Tibial nerve (tissue), 4 donors: ENCODE measurements at places on chromosomes 16 and 17. TPM values are rescaled to one million over a fixed set of nuclear protein-coding genes. Genes with fewer than 3 reads are reported as not detected.

KREMEN2 gene
- total RNA-seq = not detected

NLRC5 gene
- total RNA-seq = 38.7 TPM

RND2 gene
- 0.59 TPM for total RNA-seq

TSR3 gene
- 106 TPM for total RNA-seq

RNF112 gene
- total RNA-seq = 0.44 TPM

FBXO39 gene
- total RNA-seq = 0.21 TPM

CSH1 gene
- total RNA-seq = not detected

TBC1D3H gene
- total RNA-seq = not detected

KRT16 gene
- total RNA-seq = 12.6 TPM

GRCh38 chr16:29678691-29679267, at the start of gene QPRT:
Gene QPRT (plus strand): TSS chr16:29679180. CDS start chr16:29679198, 18 bp downstream.
- no peak for DNase-seq

- DNase-seq = peak; percentile 25
Observed at GRCh38 chr17:50661795-50662391, 27.2 kb downstream of the ABCC3 start.

DNA sequence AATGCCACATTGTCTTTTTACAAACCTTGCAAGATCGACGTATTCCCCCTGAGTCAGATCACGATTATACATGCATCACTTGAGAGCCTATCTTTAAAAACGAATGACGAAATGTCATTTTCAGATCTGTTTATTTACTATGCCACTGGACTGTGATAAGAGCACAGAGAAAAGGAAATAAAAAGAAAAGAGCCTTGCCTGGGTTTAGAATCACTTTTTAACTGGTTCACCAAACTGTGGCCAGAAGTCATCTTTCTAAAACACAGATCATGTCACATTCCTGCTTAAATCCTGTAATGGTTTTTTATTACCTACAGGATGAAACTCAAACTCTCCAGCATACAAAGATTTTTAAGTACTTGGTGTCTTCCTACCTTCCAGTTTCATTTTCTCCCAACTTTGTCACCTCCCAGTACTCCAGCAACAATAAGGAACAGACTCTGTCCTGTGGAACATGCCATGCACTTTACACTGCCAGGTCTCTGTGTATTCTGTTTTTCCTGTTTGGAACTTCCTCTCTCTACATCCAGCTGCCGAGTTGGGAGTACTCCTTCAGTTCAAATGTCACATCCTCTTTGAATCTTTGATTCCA, 91.5 kb downstream of the SNX11 start:
- no peak for DNase-seq

DNA sequence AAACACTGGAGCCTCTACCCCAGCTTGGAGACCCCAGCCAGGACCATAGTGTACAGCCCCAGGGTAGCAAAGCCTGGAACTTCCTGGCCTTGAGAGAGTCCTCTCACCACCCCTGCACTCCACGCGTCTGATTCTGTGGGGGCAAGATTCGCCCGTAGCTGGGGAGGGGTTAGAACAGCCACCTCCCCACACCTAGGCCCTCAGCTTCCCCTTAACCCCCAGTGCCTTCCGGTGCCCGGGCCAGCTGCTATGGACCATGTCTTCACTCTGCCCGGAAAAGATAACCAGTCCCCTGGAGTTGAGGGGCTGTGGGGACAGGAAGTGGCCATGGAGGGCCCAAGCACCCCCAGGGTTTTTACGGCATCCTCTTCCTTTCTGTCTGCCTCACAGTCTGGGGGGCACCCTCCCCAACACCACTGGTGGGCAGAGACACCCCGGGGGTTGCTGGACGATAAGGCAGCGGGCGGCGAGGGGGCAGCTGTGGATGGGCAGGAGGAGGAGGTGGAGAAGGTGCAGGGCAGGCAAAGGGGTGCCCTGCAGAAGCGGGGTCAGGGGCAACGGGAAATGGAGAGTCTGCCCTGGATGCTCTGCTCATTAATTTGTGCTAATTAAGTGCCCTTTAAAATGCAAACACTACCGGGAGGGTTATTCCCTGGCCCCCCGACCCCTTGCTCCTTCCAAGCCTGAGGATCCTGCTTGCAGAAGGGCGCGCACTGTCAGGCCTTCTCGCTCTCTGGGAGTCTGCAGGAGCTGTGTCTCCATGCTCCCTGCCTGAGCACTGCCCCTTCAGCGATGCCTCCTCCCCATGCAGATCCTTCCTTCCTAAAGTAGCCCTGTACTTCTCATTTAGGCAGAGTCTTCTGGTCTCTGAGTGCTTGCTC, 2.4 kb downstream of the PRSS27 start:
- DNase-seq = no peak

DNA sequence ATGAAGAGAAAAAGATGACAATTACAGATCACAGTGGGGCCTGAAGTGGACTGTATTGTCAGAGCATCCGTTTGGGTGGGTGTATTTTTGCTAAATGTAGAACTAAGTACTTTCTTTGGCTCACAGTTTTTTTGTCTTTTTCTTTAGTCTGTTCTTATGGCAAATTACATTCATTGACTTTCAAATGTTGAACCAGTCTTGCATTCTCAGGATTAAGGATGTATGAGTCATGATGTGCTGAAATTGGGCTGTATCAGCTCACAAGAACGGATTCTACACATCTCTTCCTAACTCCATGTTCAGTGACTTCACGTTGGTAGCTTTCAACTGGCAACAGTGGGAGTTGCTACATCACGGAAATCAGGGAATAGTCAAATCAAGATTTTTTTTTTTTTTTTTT, 66.5 kb downstream of the TEX2 start:
- DNase-seq = no peak

DNA sequence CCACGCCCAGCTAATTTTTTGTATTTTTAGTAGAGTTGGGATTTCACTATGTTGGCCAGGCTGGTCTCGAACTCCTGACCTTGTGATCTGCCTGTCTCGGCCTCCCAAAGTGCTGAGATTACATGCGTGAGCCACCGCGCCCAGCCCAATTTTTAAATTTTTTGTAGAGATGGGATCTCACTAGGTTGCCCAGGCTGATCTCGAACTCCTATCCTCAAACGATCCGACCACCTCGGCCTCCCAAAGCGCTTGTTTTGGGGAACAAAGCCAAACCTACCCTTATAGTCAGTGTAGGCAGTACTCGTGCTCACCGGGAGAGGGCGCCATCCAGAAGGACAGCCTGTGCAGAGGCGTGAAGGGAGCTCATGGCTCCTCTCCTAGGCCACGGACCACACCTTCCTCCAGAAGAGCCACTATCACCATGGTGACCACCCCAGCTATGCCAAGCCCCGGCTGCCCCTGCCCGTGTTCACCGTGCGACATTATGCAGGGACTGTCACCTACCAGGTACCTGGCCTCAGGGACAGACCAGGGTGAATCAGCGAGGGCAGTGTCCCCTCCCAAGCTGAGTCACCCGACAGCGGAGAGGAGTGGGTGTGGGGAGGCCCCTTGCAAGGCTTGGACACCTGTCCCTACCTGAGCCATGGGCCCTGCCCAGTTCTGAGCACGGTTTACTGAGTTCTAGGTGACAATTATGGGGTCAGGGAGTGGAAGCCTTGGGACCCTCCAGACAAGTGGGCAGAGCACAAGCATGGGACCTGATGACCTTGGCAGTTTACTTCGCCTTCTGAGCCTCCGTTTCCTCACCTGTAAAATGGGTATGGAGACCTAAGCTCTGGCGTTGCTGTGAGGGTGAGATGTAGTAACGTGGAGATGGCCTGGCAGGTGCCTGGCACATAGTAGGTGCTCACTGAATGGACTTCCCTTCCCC, 13.7 kb downstream of the MYO15B start:
- peak; percentile 47 for DNase-seq

- DNase-seq = no peak
Observed at GRCh38 chr17:49076573-49077384, 55.8 kb upstream of the B4GALNT2 start.

- no peak for DNase-seq
Observed at GRCh38 chr17:77217566-77217965, 76.8 kb downstream of the SEC14L1 start.

DNA sequence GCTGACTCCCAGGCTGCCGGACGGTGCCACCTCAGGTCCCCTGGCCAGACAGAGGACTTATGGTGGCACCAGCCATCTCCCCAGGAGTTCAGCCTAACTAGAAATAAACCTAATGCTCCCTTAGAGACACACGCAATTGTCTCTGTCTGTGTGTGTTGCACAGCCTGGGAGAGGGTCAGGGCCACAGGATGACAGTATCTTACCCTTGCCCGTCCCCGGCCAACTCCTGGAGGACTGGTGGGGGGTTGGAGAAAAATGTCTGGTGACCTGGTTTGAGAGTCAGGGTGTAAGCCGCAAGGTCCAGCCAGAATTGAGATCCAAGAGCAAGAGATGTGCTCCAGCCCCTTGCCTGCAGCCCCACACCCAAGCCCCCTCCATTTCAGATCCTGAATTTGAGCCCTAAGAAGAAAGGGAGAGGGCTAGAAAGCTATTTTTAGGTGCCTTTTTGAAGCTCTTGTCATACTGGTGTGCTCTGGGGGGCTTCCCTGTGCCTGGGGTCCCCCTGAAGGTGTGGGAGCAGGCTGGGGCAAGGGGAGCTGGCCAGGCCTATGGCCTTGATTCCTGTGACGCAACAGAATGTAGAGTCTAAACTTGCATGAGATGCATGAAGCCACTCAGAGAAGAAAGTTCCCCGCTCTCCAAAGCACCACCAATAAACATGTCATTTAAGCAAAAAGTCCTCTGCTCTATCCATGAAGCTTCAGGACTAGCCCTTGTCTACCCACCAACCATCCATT, 12.9 kb downstream of the ZNF319 start:
- no peak for DNase-seq

DNA sequence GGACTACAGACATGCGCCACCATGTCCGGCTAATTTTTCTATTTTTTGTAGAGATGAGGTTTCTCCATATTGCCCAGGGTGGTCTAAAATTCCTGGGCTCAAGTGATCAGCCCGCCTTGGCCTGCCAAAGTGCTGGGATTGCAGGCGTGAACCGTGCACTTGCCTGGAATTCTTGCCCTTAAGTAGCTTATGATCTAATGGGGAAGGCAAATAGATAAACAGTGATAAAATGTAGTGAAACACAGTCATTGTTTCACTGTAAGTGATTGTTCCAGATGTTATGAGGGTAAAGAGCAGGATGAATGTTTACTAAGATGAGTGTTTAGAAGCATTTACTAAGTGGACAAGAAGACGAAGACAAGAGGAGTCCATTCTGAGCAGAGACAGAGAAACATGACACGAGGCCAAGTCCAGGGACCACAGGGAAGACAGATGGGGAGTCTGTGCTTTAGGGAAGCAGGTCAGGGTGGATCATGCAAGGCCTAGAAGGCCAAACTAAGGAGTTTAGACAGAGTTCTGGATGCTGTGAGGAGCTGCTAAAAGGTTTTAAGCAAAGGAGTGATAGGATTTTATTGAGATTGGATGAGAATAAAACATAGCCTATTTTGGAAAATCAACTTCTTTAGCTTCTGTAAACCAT, 36.9 kb downstream of the YPEL2 start:
- DNase-seq = no peak

DNA sequence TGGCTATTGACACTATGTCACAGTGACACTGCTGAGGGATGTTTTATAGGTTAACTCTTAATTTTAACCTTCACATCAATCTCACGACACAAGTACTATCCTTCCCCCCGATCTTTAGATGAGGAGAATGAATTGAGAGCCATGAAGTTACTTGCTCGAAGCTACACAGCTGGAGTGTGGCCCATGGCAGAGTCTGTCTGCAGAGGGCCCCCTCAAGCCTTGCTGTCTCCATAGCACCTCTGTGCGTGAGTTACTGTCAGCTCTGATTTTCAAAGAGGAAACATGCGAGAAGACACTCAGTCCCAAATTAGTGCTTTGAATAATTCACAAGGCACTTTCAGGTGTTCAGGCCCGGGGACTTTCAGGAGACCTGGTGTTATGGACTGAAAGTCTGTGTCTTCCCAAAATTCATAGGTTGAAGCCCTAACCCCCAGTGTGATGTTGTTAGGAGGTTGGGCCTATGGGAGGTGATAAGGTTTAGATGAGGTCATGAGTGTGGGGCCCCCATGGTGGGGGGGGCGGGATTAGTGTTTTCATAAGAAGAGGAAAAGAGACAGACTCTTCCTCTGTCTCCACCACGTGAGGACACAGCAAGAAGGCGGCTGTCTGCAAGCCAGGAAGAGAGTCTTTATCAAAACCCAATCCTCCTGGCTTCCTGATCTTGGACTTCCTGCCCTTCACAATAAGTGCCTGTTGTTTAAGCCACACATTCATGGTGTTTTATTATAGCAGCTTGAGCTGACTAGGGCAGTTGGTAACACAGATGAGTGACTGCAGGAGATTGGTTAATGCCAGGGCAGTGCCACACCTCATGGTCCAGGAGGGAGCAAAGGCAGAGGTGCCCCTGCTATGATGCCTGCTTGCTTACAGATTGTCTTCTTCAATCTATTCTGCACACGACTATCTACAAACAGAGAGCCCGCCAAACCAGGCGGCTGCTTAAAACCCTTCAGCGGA, 281.8 kb downstream of the HAPSTR1 start:
- no peak for DNase-seq

DNA sequence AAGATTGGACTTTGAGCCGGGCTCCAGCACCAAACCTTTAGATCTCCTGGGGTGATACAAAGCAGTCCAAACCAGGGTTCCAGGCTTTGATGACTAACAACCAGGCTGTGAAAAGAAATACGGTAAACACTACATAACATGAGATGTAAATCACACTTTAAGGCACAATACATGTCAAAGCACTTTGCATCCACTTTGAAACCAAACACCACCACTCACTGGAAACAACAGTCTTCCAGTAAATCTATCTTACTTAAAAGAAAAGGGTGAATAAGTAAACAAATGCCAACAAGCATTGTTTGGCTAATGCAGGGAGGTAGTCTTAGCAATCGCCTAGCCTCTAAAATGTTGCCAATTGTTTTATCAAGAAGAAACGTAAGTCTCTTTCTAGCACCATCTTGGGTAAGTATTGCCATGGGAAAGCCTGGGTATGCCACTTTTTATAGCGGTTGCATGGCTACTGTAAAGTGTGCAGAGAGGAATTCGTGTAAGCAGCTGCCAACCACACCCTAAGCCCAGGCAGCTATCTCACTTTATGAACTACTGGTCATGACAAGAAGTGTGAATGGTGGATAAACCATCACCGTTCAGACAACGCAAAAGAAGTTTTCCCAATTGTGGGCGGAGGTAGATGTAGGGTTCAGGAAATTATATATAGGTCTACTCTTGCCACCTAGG, 267.4 kb upstream of the PSMD7 start:
- DNase-seq = no peak

DNA sequence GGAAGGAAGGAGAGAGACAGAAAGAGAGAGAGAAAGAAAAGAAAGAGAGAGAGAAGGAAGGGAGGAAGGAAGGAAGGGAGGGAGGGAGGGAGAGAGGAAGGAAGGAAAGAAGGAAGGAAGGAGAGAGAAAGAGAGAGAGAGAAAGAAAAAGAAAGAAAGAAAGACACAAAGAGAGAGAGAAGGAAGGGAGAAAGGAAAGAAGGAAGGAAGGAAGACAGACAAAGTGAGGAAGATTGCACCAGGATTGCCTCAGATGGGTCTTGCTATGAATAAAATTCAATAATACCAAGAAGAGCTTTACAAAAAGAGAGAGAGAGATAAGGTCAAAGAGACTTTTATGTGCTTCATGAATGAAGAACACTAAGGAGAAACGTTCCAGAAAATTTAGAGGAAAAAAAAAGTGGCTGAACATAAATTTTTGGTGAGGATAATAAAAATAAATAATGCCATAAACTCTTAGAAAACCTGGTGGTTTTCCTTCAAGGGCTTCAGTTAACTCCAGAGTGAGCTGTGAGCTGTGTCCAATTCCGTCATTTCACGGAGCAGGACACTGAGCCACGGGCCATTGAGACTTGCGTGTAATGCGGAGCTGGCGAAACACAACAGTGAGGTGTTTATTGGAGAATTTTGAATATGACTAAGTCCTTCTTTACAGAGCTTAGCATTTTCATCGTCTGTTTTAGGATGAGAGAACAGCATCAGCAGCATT, 72.7 kb upstream of the TNRC6C start:
- no peak for DNase-seq

GRCh38 chr17:12983991-12984884, 33.6 kb downstream of the ELAC2 start:
- DNase-seq = peak; percentile 69
